Stomach (tissue), 19 donors: ENCODE measurements at places on chromosomes 7 and 10. TPM values are rescaled to one million over a fixed set of nuclear protein-coding genes. Genes with fewer than 3 reads are reported as not detected.
A peak's percentile ranks its signal among the peaks of the same experiment; 100 is the strongest.

- H3K27ac ChIP-seq = peak overlapping the region; percentile 98
- peak overlapping the region; percentile 97 for H3K4me3 ChIP-seq
- peaks cover 29% of the 10 kb centered on the region for H3K4me1 ChIP-seq
Measured at GRCh38 chr10:102065561-102066398, 631 bp downstream of the HPS6 start.

The STK31 gene
- not detected for polyA plus RNA-seq

The ODAD2 gene
- polyA plus RNA-seq = 0.05 TPM

The NEBL gene
- polyA plus RNA-seq = 2.9 TPM

The PLCE1 gene
- polyA plus RNA-seq = 0.98 TPM

The SRRT gene
- 97.1 TPM for polyA plus RNA-seq

GRCh38 chr10:102616066-102616770, 28.1 kb upstream of the TRIM8 start:
- peak; percentile 87 for DNase-seq
- no peak overlapping the region for H3K4me3 ChIP-seq
- peak overlapping the region; percentile 55 for H3K27ac ChIP-seq
- H3K4me1 ChIP-seq = peaks cover 37% of the 10 kb centered on the region

DNA sequence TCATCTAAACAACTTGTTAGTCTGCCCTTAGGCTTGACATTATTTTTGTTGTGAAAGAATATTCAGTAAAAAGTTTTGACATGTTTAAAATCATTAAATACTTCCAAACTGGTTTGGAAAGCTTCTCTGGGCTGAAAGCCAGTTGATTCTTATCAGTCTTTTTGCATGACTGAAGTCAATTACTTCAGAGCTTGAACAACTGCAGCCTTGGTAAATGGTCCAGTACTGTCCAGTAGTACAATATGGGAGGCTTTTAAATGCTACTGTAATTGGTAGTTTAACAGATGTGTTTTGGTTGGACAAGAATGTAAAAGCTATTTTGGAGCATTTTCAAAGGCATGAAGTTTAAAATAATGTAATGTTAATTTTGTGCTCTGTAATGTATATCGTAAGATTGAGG, 103.4 kb downstream of the SDK1 start:
- no peak overlapping the region for H3K27ac ChIP-seq
- no peaks in the 10 kb centered on the region for H3K36me3 ChIP-seq
- peak; percentile 32 for DNase-seq

The LIPM gene
- not detected for polyA plus RNA-seq

GRCh38 chr10:74384615-74385183, 233.7 kb downstream of the ADK start:
- no peaks in the 10 kb centered on the region for H3K4me1 ChIP-seq
- no peak overlapping the region for H3K4me3 ChIP-seq
- no peak overlapping the region for H3K27ac ChIP-seq
- no peaks in the 10 kb centered on the region for H3K27me3 ChIP-seq
- no peaks in the 10 kb centered on the region for H3K36me3 ChIP-seq

GRCh38 chr10:43391496-43391895, 17.5 kb downstream of the HNRNPF start:
- no peak for DNase-seq
- H3K27ac ChIP-seq = no peak overlapping the region
- peaks cover 86% of the 10 kb centered on the region for H3K36me3 ChIP-seq
- peaks cover 47% of the 10 kb centered on the region for H3K4me1 ChIP-seq

- H3K36me3 ChIP-seq = no peaks in the 10 kb centered on the region
- no peak overlapping the region for H3K4me3 ChIP-seq
- peak overlapping the region; percentile 41 for H3K27ac ChIP-seq
- H3K4me1 ChIP-seq = peaks cover 68% of the 10 kb centered on the region
- peak; percentile 75 for DNase-seq
Measured at GRCh38 chr7:47551668-47552440, 30.1 kb downstream of the TNS3 start.
